ENCODE measurements at places on chromosomes 16 and 17.
A peak's percentile ranks its signal among the peaks of the same experiment; 100 is the strongest.

DNA sequence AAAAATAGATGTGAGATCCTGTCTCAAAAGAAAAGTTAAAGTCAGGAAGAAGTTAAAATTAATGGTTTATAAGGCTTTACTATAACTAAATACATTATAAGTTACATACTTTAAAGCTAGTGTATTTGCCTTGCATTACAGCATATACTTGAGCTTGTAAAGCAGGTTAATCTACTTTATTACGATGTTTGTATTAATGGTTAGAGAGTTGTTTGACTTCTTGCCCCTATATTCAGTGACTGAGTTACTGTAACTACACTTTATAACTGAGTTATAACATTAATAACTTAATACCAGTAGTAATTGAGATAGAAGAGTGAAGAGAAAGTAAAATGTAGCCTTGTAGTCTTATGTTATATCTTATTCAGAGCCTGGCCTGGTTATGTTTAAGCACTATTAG is 22.9 kb downstream of the CLTC start:
- DNase-seq = no peak

GRCh38 chr17:56913353-56913866 is 439 bp downstream of the TRIM25 start:
- DNase-seq = no peak

DNA sequence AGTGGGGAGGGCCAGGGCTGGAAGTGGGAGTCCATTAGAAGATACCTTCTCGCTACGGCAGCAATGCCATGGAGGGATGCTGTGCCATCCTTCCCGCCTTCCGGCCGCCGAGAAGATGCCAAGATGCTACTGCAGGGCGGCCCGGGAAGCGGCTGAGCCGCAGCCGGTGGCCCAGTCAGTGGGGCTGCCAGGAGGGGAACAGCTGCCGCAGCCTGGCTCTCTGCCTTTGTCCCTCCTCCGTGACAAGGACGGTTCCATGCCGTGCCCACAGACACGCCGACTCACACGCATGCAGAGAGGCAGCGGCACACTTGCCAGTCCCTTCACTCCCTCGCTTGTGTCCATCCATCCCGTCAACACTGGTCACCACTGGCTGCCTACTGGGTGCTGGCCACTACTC is 20.2 kb upstream of the NCBP3 start:
- DNase-seq = no peak

DNA sequence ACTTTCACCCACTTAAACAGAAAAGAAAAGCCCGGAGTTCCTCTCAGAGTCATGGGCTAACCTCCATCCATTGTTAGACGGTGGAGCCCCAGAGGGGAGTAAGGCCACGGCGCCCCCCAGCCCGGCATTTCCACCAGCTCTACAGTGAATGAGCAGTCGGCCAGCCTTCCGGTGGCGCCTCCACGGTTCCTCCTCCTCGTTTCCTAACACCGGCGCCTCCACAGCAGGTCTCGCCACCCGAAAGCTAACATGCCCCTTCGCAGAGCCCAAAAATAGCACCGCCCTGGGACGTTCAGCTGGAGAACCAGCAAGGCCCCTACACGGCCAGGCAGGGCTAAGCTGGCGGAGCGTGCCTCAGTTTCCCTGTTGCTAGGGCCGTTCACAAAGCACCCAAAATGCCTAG is 858 bp downstream of the MMD start:
- peak; percentile 40 for DNase-seq

Data from CD4-positive, alpha-beta T cell treated with Interleukin-17A for 1 hour (primary cell).